ENCODE measurements at places on chromosomes 5 and 9.

- no peak for DNase-seq
Measured at GRCh38 chr9:107158321-107158720, 124.8 kb upstream of the RAD23B start.

- DNase-seq: no peak
Measured at GRCh38 chr5:119919279-119919678, 289.9 kb downstream of the FAM170A start.

DNA sequence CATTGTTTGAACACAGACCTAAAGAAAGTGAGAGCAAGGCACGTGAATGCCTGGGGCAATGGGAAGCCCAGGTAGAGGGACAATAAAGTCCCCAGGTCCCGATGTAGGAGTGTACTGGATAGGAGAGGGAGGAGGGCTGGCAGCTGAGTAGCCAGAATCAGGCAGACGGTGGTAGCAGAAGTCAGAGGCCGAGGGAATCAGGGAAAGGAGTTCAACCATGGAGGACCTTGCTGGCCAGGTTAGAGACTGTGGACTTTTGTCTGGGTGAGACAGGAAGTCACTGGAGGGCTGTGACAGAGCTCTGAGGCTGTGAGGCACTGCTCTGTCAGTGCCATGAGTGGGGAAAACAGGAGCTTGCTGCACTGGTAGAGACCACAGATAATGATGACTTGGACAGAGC is 248.2 kb downstream of the EFNA5 start:
- DNase-seq: no peak

DNA sequence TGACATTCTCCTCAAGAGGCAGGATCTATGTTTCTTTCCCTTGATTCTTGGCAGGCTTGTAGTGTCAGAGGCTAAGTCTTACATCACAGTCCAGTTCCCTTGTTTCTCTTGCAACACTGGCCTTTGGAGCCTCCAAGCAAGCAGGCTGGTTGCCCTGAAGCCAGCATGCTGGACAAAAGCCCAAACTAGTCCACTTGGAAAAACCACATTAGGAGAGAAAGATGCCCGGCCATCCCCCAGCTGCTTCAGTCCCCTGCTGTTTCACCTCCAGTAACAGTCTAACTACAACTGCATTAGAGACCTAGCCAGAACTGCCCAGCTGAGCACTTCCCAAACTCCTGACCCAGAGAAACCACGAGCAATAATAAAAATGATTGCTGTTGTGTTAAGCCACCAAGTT is 87.6 kb downstream of the ADAMTS6 start:
- DNase-seq: no peak

GRCh38 chr9:81224166-81225081 is 464.9 kb downstream of the TLE1 start:
- DNase-seq: no peak

- no peak for DNase-seq
Measured at GRCh38 chr5:173720286-173720952, 104.0 kb upstream of the BOD1 start.

- no peak for DNase-seq
Measured at GRCh38 chr9:98541684-98542230, 167.0 kb downstream of the GABBR2 start.

- no peak for DNase-seq
Measured at GRCh38 chr9:22863106-22863505, 416.5 kb downstream of the DMRTA1 start.

GRCh38 chr9:113949571-113950078 is 73.5 kb downstream of the ZNF618 start:
- DNase-seq: no peak

GRCh38 chr5:168239325-168239724 is 52.1 kb upstream of the WWC1 start:
- no peak for DNase-seq

- peak; percentile 62 for DNase-seq
Measured at GRCh38 chr9:4590430-4591122, 71.5 kb upstream of the PLPP6 start.

DNA sequence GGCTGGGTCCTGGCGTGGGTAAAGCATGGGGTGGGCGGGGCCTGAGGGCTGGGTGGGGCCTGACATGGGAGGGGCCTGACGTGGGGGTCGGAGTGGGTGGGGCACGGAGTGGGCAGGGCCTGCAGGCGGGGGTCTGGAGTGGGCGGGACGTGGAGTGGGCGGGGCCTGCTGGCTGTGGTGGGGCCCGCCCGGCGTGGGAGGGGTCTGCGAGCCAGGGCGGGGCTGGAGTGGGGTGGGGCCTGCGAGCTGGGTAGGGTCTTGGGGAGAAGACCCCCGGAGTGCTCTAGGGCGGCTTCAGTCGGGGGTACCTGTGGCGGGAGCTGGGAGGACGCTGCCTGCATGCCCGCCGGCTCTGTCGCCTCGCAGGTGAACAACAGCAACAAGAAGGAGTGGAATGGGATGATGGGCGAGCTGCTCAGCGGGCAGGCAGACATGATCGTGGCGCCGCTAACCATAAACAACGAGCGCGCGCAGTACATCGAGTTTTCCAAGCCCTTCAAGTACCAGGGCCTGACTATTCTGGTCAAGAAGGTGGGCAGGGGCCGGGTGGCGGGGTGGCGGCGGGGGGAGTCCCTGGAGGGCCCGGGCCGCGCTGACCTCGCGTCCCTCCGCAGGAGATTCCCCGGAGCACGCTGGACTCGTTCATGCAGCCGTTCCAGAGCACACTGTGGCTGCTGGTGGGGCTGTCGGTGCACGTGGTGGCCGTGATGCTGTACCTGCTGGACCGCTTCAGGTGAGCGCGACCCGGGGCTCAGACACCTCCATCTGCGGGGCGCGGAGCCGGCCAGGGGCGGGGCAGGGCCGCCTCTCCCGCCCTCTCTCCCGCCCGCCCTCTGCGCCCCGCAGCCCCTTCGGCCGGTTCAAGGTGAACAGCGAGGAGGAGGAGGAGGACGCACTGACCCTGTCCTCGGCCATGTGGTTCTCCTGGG is 8.0 kb downstream of the LRRC26 start:
- DNase-seq: no peak

- no peak for DNase-seq
Measured at GRCh38 chr5:98050583-98050982, 722.9 kb upstream of the RGMB start.

GRCh38 chr9:99490729-99491128 is 268.6 kb downstream of the SEC61B start:
- DNase-seq: no peak

GRCh38 chr5:173913686-173914321 is 25.7 kb downstream of the CPEB4 start:
- DNase-seq: no peak

GRCh38 chr5:8984386-8984785 is 561.5 kb downstream of the SEMA5A start:
- DNase-seq: no peak

GRCh38 chr9:136614967-136615623 is 47.6 kb upstream of the EGFL7 start:
- DNase-seq: no peak

- DNase-seq: no peak
Measured at GRCh38 chr5:14008819-14009311, 64.4 kb upstream of the DNAH5 start.

- no peak for DNase-seq
Measured at GRCh38 chr5:1067141-1068121, 44.4 kb downstream of the SLC12A7 start.

- no peak for DNase-seq
Measured at GRCh38 chr9:126777733-126778132, 27.1 kb upstream of the ZBTB43 start.

GRCh38 chr5:25544652-25545249 is 900.0 kb upstream of the CDH10 start:
- DNase-seq: no peak

DNA sequence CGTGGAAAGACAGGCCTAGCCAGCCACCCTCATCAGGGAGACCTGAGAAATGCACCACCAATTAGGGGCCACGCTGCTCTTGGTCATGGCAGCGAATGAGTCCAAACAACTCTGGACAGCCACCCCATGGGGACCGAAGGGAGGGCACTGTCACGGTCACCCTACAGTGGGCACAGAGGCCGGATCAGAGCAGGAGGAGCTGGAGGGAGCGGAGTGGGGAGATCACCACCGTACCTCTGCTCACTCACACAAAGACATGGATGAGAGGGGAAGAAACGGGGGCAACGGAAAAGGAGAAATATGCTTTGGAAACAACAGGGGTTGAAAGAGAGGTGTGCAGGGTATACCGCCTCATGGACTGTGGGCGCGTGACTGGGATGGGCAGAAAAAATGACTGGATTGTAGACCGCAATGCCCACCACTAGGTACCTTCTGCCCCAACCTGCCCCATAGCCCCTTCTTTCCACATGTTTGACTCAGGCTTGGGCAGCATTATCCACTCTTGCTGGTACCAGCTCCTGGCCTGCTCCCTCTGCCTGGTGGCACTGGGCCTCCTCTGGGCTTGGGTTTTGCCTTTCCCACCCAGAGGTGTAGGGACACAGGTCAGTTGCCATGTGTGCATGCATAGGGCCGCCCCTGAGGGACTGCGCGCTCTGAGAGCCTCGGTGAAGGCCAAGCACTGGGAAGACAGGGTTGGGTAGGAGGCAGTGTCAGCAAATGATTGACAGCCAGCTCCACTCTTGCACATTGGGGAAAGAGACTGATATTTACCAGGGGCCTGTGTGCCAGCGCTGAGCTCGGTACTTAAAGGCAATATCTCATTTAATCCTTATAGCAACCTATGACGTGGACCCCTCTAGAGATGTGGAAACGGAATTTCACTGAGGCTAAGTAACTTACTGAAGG is 76.6 kb downstream of the CRB2 start:
- DNase-seq: no peak

- DNase-seq: no peak
Measured at GRCh38 chr5:127944125-127944524, 139.4 kb upstream of the SLC12A2 start.

- peak; percentile 49 for DNase-seq
Measured at GRCh38 chr9:101369286-101369685, 15.5 kb downstream of the BAAT start.

DNA sequence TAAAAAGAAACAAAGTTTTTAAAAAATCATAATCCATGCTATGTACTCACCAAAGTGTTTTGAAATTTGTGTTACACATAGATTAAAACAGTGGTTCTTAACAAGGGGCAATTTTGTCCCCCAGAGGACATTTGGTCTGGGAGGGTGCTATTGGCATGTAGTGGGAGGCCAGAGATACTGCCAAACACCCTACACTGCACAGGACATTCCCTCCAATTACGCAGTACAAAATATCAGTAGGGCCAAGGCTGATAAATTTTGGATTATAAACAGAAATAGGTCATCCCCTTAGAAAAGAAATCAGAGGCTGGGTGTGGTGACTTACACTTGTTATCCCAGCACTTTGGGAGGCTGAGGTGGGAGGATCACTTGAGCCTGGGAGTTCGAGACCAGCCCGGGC is 38.9 kb downstream of the ELL2 start:
- no peak for DNase-seq

DNA sequence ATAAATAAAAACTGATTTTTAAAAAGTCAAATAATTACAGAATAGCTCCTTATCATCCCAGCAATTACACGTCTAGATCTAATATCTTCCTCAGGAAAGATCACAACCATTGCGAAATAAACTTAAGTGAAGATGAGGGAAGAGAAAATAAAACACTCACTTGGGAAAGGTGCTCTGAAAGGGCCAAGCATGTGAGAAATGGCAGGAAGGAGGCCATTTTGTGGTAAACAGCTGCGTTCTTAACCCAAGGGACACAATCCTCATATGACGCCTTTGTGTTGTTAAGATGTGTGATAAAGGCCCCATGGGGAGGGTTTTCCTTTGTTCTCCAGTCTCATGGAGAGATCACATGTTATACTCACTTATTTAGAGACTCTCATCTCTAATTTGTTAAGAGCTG is 32.5 kb downstream of the JAKMIP2 start:
- DNase-seq: no peak

- DNase-seq: no peak
Measured at GRCh38 chr5:144318011-144318410, 147.3 kb downstream of the KCTD16 start.

GRCh38 chr5:137989419-137989818 is 43.5 kb downstream of the FAM13B start:
- DNase-seq: no peak

DNA sequence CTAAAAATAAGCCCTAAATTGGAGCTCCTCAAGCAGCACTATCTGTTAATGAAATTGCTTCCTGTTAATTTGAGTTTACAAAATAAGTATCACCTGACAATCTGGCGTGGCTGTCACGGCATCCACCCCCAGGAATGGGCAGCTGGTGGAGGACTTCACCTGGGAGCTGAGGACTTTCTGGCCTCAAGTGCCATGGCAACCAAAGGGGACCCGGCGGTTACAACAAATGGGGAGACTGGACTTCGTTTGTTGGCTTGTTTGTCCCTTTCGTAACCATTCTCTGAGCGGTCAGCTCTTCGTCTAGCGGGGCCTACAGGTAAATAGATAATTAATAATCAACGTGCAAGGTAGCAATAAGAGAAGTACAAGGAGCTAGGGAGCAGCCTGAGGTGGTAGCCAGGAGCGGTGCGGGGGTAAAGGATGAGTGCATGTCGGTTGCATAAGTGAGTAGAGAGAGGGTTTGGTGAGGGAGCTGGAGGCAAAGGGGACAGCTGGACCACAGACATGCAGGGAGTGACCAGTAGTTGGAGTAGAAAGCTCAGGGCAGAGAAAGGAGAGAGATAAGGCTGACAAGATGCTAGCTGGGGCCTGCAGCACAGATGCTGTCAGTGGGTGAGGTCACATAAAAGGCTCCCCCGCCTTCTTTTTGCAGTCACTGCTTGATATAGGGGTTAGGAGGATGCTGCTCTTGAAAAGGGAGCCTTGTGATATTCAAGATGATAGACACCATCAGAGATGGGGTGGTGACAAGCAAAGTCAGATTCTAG is 62.5 kb downstream of the HSPA4 start:
- DNase-seq: no peak

DNA sequence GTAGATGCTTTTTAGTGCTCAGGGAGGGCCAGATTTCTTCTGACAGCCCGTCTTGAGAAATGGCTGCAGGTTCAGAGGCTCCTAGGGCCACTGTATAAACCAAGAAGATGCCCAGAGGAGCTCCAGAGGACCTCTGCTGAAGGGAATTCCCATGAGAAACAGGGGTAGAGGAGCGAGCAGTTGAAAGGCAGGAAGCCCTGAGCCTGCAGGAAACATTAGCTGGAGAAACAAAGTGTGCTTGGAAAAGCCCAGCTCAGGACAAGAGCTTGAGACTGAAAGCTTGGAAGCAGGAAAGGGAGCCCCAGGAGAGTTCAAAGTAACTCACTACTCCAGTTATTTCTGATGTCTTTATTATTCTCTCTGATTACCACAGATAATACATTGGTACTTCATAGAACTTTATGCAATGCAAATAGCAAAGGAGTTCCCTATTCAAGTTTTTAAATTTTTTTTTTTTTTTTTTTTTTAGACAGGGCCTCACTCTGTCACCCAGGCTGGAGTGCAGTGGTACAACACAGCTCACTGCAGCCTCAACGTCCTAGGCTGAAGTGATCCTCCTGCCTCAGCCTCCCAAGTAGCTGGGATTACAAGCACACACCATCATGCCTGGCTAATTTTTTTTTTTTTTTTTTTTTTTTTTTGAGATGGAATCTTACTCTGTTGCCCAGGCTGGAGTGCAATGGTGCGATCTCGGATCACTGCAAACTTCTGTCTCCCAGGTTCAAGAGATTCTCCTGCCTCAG is 16.5 kb downstream of the HBEGF start:
- no peak for DNase-seq

DNA sequence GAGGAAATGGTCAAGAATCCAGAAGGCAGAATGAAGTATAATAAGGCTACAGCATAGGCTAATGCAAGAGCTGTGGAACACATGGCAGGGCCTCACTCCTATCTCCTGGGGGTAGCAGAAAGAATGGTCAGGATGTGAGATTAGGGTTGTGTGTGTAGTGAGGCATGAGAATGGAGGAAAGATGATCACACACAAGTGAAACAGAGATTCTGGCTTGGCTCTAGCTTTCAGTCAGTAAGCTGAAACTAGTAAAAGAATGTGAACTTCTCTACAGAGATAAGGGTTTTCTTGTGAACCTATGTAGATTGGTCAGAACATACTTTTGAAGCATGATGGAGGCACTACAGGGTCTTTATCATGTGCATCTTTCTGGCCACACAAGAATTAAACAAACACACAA is 298.8 kb downstream of the ASTN2 start:
- DNase-seq: no peak

Data from SJSA1 (cell line).